ENCODE measurements at places on chromosomes 7 and 10.

DNA sequence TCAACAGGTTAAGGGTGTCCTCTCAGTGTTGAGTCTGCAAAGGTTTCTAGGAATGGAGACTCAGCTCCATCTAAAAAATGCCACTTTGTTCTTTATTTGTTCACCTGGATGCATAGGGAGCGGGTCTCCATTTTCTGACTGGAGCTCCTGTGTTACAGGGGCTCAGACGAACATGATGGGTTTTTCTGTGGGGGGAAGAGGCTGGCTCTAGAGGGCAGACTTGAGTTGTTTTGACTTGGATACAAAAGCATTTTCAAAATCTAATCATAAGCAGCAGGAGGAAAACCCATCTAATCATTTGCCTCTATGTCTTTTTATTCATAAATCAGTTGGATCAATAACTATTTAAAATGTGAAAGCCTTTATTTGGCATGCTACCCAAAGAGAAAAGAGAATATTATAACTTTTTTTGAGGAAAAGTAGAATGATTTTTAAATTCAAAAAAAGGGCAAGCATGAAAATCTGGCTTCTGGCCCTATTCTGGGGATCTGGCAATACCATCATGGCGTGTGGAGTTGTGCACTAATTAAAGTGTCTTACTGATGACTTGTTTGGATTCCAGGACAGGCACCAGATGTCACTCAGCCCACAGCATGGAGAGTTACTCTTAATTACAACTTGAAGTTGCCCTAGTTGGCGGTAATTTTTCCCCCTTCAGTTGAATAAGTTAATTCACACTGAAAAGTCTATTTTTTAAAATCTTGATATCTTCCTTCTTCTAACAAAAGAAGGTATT lies 594.9 kb downstream of the REEP3 start:
- no peak for DNase-seq

DNA sequence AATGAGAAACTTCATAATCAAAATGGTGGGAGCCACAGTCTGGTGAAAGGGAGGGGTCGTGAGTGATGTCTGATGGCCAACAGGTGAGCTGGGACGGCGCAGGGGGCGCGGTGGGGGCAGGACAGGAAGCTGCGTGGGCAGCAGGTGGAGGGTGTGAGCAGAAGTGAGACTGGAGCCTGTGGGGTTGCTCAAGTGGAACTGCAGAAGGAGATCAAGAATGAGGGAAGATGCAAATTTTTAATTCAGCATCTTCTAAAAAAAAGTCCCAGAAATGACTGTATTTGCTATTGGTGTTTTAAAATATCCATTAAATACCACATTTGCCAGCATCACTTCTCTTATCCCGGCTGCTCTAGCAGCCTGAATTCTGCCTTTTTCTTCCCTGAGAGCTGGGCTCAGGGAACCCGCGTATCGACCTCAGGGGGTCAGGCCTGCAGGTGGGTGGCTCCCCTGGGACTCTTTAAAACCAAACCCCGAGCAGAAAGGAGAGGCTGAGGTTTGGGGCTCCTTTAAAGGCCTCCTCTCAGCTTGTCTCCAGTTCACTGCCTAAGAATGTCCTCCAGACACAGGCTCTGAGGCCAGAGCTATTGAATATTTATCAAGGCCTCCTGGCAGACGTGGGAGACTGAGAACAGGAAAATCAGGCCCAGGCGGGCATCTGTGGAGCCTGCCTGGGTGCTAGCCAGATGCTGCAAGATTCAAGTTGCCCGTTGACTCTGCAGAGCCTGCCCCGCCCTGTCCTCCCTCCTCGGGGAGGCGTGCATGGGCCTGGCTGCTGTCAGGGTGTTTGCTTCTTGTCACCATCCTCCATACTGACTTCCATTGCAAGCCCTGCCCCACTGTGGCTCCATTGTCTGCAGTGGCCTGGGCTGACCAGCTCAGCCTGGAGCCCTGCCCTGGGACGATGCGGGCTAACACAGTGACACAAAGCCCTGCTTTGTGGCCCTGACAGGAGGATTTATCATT lies 53.9 kb downstream of the SYPL1 start:
- DNase-seq, result no peak

DNA sequence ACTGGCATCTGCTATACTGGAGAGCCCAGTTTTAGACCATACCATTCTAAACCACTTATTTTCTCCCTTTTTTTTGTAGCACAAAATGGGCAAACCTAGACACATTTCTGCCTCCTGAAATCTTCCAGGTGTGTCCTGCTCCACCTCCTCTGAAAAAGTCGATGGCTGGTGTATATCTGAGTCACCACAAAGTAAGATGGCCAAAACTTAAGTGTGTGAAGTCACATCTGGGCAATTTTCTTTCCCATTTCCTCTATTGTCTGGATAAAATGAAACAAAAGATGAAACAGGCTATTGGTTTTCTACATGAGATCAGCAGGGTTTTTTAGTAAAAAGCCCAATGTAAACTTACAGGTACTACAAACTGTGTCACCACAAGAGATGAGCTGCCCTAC lies 65.5 kb downstream of the OSBPL3 start:
- no peak for DNase-seq

GRCh38 chr7:1104516-1105179 lies 16.7 kb downstream of the GPER1 start:
- no peak for DNase-seq
